ENCODE measurements at places on chromosomes 5 and 9.

GRCh38 chr5:573206-573605 lies 38.9 kb upstream of the CEP72 start:
- DNase-seq: no peak

DNA sequence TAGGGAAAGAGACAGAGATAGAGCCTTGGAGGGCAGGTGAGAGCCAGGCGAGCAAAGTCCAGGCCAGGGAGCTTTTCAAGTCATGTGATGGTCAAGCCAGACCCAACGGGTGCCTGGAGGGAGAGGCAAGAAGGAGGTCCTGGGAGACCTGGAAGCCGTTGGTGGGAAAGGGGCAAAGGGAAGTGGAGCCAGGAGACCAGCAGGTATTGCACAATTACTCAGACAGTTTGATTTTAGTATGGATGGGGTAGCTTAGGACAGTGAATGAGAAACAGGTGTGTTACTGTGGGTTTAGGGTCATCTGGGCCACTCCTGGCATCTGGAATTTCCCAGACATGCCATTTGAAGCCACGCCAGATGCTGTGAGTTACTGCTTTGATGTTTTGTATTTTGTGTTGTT lies 5.1 kb downstream of the SECISBP2 start:
- no peak for DNase-seq

DNA sequence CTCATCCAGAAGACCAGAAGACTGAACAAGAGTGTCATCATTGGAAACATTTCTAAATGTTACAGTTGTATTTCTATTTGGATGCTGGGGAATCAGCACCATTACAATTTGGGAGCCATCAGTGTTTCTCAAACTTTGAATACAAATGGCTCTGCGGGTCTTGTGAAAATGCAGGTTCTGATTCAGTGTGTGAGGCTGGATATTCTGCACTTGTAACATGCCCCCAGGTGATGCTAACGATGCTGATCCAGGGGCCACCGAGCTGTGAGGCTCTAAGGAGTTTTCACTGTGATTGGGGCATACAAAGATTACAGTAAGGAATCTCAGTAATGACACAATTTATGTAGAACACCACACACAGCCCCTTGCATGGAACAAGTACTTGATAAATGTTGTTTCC lies 167.7 kb downstream of the ACTL7B start:
- no peak for DNase-seq

GRCh38 chr5:112968411-112969106 lies 8.0 kb upstream of the DCP2 start:
- DNase-seq: no peak

GRCh38 chr5:76622076-76622475 lies 1.1 kb downstream of the F2RL2 start:
- no peak for DNase-seq

DNA sequence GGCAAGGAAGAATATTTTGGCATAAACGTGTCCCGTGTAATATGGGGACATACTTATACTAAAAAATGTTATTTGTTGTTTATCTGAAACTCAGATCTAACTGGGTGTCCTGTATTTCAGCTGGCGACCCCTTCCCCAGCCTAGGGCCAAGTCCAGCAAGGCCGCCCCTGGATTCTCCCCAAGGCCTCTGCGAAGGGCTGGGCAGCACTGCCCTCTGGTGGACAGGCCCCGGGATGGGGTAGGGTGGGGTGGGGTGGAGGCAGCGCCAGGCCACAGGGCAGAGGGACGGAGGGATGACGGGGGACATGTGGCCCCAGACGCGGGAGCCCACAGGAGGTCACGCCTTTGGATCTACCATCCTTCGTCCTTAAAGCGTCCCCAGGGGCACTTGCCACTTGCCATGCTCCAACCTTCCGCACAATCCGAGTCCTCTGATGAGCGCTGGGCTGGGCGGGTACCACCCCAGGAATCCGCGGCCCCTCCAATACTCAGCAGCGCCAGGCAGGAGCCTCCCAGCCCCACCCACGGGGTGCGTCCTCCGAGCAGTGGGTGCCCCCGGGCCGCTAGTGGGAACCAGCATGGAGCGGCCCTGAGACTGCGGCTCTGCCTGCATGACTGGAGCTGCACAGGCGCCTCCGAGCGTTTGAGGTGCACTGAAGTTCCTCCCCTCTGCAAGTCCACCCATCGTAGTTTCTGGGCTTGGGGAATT lies 7.1 kb upstream of the AGPAT2 start:
- DNase-seq: no peak

DNA sequence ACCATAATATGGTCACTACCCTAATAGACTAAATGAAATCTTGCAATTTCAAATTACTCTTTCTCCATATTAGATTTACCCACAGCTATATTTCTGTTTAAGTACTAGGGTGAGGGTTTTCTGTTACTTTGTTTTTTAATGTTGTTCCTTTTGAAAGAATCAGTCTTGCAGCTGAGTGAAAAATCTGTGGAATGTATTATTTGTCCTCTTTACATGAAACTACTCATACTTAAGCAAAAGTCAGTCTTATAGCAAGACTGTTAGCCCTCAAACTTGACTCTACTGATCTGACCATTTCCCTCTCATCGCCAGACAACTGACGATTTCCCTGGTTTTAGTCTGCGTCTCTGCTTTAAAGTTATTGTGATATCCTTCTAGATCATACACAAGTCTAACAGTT lies 84.0 kb downstream of the PIK3R1 start:
- no peak for DNase-seq

DNA sequence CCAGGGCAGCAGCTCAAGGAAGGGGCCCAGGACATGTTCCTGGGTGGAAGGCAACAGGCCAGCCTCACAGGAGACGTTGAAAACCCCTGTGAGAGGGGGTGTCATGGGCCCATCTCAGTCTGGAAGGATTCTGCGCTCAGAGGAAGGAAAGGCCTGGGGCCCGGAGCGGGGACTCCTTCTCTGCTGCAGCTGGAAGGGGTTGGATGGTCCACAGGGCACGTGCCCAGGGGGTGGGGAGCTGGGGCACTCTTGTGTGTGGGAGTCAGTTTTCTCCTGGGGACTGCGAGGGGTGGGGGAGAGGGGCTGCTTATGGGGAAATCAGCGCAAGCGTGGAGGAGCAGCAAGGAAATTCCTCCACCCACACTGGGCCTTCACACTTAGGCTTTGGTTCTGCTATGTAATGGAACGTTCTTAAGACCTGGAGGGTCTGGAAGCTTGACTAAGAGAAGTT lies 2.9 kb upstream of the LPCAT1 start:
- no peak for DNase-seq

DNA sequence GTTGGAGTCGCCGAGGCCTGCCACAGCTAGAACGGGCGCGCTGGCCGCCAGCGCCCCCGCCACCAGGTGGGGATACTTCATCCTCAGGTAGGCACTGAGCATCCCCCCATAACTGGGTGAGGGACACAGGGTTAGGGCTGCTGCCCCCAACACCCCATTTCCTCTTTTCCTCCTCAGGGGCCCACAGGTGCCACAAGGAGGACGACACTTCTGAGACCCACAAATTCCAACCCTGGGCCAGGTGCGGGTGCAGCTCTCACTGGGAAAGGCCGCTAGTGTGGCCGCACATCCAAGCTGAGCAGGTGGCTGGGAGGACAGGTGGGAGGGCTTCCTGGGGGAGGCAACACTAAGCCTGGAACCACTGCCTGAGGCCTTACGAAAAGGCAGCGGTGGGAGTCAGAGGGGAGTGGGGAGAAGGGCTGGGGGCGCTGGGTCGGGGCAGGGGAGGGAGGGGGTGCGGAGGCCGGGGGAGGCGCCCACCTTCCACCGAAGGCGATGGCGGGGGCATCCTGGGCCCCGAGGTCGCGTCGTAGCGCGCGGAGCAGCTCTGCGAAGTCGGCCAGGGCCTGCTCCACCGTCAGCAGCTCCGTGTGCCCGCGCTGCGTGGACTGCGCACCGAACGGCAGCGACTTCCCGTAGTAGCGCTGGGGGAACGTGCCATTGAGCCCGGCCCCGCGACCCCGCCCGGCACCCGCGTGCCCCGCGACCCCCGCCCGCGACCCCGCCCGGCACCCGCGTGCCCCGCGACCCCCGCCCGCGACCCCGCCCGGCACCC lies 961 bp downstream of the DPP7 start:
- DNase-seq: no peak

DNA sequence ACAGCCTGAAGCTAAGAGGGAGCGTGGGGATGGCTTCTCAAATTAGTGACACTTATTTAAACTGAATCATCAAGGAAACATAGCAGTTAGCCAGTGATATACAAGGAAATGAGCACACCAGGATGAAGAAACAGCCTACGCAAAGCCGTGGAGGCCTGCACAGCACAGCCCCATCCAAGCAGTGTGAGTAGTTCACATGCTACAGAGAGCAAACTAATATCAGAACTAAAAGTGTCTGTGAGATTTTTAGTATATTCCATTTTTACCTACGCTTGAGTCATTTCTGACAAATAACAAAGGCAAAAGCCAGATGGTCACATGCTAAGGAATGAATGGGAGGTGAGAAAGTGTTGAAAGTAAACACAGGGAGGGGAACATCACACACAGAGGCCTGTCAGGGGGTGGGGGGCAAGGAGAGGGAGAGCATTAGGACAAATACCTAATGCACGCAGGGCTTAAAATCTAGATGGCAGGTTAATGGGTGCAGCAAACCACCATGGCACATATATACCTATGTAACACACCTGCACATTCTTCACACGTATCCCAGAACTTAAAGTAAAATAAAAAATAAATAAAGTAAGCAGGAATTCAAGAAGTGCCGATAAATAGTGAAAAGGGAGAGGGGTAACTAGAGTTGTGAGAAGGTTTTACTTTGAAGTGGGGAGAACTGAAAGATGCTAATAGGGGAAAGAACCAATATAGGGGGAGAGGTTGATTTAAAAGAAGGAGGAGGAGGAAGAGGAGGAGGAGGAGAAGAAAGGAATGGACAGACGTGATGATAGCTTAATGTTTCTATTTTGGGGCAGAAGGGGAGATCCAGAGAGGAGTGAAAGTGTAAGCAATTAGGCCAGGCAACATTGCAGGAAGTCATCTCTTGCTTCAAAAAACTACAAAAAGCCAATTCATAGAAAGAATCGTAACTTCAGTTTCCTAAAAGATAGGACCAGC lies 100.9 kb upstream of the PTGER4 start:
- no peak for DNase-seq

DNA sequence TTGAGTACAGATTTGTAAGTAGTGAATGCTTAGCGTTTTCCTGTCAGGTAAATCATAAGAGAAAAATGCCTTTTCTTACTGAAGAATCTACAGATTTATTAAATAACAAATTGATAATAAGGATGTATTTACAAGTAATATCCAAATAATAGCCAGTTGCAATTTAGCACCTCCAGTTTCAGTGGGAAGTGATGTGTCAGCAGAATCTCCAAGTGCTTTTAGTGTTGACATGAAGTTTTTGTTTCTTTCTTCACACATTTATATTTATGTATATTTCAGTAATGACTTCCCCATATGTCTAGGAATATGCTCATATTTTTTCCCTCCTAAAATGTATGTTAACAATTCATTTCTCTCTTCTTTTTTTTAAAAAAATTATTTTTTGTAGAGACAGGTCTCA lies 229.9 kb upstream of the GRIN3A start:
- DNase-seq: no peak

DNA sequence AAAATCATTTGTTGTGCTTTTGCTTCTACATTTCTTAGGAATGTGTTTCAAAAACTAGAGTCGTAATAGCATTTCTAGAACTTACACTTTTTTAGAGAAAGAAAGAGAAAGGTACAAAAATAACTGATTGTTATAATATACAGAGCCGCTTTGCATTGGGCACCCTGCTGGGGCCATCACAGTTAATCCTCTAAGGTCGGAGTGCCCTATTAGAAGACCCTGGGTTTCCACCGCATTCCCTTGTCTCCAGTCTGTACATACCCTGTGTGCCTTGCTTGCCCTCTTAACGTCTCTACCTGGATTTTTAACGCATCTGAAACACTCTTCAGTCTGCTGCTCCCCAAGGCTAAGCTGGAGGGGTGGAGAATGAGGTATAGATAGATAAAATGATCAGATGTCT lies 1.3 kb downstream of the MARVELD2 start:
- no peak for DNase-seq

DNA sequence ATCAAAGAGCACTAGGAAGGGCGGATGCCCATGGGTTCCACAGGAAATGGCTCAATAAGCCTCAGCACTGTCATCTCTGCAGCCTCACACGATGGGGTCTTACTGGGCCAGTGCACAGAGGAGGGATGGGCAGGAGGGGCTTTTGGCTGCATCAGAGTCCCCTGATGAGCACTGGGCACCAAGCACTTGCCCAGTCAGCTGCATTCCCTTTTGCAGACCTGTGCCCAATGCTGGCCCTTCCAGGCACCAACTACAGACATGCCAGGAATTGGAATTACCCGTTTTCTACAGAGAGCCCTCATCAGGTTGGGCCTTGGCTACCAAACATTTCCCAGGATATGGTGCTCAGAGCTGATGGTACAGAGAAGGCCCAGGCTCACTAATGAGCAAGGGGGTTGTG lies 182.5 kb downstream of the HSPA4 start:
- DNase-seq: no peak

- DNase-seq: no peak
These were observed 18.8 kb upstream of the PRSS3 start for GRCh38 chr9:33776578-33776977.

DNA sequence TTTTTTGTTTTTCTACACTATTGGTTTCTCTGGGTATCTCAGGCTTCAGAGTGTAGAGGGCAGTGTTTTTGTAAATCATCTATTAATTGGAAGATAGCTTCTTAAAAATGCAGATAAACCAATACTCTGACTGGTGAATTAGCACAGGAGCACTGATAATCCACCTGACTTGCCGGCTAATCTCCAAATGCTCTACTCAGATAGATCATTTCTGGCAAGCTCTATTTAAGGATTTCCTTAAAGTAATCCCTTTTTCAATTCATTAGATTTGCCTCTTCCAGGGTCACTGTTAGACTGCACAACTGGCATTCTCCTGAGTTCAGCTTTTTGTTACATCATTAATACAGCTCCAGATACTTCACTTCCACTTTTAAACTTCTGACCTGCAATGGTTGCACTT lies 1390.3 kb upstream of the NUDT12 start:
- DNase-seq: no peak

DNA sequence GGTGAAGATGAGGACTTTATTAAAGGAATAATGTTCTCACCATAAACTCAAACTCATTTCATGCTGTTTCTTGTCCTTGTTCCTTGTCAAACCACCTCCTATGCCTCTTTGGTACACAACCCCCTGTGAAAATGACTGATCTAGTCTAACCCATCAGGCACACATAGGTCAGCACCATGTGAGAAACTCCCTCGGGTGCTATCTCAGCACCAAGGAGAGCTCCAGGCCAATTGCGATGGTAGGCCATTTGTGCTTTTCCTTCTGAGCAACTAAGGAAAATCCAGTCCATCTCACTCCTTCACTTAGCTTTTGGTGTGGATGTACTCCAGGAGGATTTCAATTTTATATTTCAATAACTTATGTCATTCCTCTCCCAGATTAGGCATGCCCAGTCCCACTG lies 199.8 kb downstream of the ZNF608 start:
- no peak for DNase-seq

DNA sequence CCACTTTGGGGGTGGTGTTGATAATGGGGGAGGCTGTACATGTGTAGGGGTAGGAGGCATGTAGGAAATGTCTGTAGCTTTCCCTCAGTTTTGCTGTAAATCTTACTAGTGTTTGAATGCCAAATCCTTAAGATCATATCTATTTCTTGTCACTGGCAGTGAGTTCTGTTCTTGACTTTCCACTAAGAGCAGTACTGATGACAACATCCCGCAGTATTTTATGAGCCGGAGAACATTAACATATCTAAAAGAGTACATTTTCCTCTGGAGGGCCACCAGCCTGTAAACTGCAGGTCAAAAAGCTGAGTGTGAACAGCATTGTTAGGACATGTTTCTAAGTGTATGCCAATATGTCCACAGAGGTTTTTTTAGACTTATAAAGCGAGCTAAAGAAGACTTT lies 2.5 kb upstream of the HSPB3 start:
- no peak for DNase-seq

- DNase-seq: no peak
These were observed 296.9 kb downstream of the TLE4 start for GRCh38 chr9:79868567-79869189.
